Lung (tissue), 17 donors: ENCODE measurements at places on chromosomes 3 and 15. TPM values are rescaled to one million over a fixed set of nuclear protein-coding genes. Genes with fewer than 3 reads are reported as not detected.

NEK11 gene
- polyA plus RNA-seq, result 4.0 TPM

DLEC1 gene
- 5.7 TPM for polyA plus RNA-seq

NRROS gene
- polyA plus RNA-seq, result 16.3 TPM

ZNF609 gene
- 9.6 TPM for polyA plus RNA-seq

SPATA12 gene
- polyA plus RNA-seq, result 0.08 TPM

PRKAR2A gene
- 10.3 TPM for polyA plus RNA-seq

SLC2A2 gene
- polyA plus RNA-seq, result not detected

SLC6A1 gene
- polyA plus RNA-seq, result 1.1 TPM

GOLGA6L7 gene
- polyA plus RNA-seq, result not detected

ZKSCAN7 gene
- 2.4 TPM for polyA plus RNA-seq

GALNT15 gene
- polyA plus RNA-seq, result 6.8 TPM

CFAP92 gene
- polyA plus RNA-seq, result 1.3 TPM

GRIP2 gene
- 0.05 TPM for polyA plus RNA-seq

ZNF662 gene
- polyA plus RNA-seq, result 0.85 TPM

CILP gene
- polyA plus RNA-seq, result 0.30 TPM

FBXO40 gene
- polyA plus RNA-seq, result not detected

FGD5 gene
- polyA plus RNA-seq, result 19.0 TPM

GPR15 gene
- polyA plus RNA-seq, result 0.12 TPM

CD96 gene
- polyA plus RNA-seq, result 1.9 TPM

CSPG4 gene
- polyA plus RNA-seq, result 8.5 TPM

RLBP1 gene
- polyA plus RNA-seq, result not detected

ACTC1 gene
- polyA plus RNA-seq, result 0.13 TPM

ZNF106 gene
- polyA plus RNA-seq, result 10.9 TPM

IL1RAP gene
- 24.9 TPM for polyA plus RNA-seq

PLIN1 gene
- polyA plus RNA-seq, result 0.21 TPM

DNAH12 gene
- 3.3 TPM for polyA plus RNA-seq

RNU6-1 gene
- polyA plus RNA-seq, result not detected

CCNDBP1 gene
- 29.8 TPM for polyA plus RNA-seq

DYNLT2B gene
- 22.4 TPM for polyA plus RNA-seq

XCR1 gene
- polyA plus RNA-seq, result 1.1 TPM

DLL4 gene
- 16.3 TPM for polyA plus RNA-seq

PLXNA1 gene
- polyA plus RNA-seq, result 20.9 TPM

TMOD2 gene
- polyA plus RNA-seq, result 1.5 TPM

SERPINI1 gene
- polyA plus RNA-seq, result 3.3 TPM

CHRM5 gene
- not detected for polyA plus RNA-seq

GMPPB gene
- 64.8 TPM for polyA plus RNA-seq

SLC35A5 gene
- 11.1 TPM for polyA plus RNA-seq

WNT5A gene
- 6.0 TPM for polyA plus RNA-seq

STARD9 gene
- 9.3 TPM for polyA plus RNA-seq

ILDR1 gene
- 3.3 TPM for polyA plus RNA-seq

AMOTL2 gene
- polyA plus RNA-seq, result 27.4 TPM

SLC24A5 gene
- 0.05 TPM for polyA plus RNA-seq

CDHR4 gene
- 9.8 TPM for polyA plus RNA-seq

AADACL2 gene
- not detected for polyA plus RNA-seq

FBXL22 gene
- polyA plus RNA-seq, result 0.42 TPM

LYZL4 gene
- polyA plus RNA-seq, result 0.14 TPM
